Sciatic nerve (tissue), 2 donors: ENCODE measurements at places on chromosomes 5 and 9.

DNA sequence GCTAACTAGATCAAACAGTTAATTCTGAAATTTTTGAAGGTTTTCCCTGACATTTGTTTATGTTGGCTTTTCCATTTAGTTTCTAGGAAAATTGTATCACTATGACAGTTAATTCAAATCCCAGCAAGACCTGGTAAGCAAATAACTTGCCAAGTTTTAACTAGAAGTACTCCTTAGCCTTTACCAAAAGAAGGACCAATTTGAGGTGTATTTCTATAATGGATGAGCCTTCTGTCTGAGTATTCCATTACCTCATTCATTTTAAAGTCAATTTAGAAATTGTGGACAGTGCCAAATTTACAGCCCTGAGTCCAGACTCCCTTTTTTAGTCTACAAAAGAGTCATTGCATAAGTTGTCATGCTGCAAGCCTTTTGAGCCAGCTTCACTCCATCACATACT, 687.6 kb downstream of the CETN3 start:
- no peak for DNase-seq

GRCh38 chr5:126443374-126443851, 20.2 kb downstream of the GRAMD2B start:
- no peak for DNase-seq

DNA sequence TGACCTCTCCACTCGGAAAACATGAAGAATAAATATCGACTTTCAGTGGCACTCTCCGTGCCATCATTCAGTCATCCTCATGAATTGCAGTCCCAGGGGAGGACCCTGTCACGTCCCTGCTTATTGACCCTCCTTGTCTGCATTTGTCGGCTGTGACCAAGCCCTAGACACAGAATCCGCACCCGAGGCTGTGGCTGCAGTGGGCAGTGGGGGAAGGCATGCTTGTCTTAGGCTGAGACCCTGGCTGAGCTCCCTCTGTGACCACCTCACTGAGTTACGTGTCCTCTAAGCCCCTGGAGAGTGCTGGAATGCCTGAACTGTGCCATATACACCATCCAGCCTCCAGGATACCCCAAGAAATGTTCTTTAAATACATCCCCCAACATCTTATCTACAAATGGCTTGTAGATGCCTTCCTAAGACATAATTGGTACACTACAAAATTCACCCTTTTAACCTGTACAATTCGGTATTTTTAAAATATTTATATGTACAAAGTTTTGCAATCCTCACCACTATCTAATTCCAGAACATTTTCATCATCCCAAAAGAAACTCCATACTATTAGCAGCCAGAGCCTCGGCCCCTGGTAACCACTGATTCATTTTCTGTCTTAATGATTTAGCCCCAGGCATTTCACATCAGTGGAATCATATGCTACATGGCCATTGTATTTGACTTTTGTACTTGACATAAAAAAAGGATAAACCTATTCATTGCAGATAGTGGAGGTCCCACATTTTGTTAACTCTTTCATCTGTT, 80.8 kb upstream of the ICE1 start:
- no peak for DNase-seq

GRCh38 chr5:107149243-107150005, 521.3 kb downstream of the EFNA5 start:
- no peak for DNase-seq

GRCh38 chr5:68032216-68032762, 183.3 kb upstream of the PIK3R1 start:
- DNase-seq, result no peak

DNA sequence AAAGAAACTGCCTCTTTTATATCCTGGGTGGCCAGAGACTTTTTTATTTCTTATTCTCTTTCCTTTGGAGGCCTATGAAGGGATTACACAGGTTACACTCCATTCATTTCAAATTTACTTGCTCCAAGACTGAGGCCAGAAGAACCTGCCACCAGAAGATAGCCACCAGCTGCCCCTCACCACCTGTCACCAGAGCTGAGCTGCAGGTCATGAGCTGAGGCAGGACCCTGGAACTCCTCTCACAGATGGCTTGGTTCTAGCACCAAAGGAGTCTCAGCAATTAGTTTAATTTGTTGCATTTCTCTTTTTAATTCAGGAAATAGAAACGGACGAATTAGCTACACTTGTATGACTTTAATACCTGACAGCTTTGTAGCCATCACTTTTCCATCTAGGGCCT, 313.9 kb downstream of the SPOCK1 start:
- no peak for DNase-seq
